ENCODE measurements at places on chromosomes 12 and 14.

DNA sequence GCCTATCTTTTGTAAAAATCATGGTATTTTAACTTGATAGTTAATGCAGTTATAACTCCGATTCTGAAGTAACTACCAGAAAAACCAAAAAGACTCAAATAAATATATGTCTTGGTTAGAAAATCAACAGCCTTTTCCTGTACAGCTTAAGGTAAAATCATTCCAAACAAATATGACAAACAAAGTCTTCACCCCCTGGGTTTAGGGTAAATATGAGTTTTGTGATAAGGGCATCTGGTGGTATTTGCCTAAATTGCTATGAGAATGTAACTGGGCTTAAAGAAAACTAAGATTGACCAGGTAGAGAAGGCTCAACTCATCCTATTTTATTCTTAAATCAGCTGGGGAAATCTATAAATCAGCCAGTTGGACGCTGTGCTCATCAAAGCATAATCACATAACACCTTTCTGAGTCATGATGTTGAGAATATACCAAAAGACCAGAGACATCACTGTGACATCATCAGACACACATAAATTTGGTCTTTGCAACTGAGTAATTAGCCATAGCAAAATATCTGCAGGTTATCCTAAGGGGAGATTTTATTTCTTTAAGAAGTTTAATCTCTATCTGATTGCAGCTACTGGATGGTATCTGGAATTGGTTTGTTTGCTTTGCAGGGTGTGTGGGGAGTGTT is 133.9 kb downstream of the STXBP6 start:
- no peak for DNase-seq

DNA sequence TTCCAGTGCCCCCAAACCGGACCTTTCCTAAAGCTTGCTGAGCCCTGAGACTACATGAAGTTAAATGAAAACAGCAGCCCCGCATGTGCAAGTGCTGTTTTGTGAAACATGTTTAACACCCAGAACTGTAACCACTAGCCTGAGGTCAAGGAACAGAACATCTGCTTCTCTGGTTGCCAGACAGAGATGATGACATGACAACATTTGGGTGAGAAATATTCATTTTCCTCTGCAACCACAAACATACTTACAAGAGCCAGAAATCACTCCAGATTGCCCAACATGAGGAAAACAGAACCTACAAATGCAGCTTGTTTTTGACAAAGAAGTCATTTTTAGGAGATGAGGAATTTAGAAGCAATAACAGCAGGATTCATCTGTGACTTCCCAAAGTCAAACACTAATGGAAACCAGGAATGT is 110.4 kb downstream of the BCAT1 start:
- DNase-seq = no peak

GRCh38 chr12:44403185-44403584 is 472.9 kb downstream of the NELL2 start:
- DNase-seq = no peak

DNA sequence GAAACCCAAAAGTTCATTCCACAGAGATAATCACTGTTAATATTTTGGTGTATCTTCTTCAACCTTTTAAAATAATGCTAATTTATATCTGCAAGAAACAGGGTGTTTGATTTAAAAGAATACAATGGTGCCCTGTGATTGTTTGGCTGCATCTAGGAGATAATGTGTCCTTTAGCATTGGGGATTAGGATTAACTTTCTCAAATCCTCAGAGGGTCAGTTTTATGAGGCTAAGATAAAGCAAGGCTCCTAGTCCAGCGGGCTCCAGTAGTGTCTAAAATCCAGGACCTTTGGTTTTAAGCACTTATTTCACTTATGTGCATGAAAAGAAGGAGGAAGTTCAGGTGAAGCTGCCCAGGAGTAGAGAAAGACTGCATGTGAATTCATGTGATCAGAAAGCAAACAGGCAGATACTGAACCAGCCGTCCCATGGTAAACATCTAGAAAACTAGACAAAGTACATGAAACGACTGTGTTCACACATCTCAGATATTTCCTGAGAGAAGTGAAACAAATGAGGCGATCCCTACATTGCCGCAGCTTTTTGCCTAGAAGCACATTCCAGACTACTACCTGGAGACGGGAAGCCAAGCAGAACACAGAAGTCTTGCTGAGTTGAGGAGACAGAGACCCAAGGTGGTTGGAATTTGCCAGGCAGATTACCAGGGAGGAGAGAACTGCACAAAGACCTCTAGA is 129.1 kb upstream of the MAX start:
- no peak for DNase-seq

DNA sequence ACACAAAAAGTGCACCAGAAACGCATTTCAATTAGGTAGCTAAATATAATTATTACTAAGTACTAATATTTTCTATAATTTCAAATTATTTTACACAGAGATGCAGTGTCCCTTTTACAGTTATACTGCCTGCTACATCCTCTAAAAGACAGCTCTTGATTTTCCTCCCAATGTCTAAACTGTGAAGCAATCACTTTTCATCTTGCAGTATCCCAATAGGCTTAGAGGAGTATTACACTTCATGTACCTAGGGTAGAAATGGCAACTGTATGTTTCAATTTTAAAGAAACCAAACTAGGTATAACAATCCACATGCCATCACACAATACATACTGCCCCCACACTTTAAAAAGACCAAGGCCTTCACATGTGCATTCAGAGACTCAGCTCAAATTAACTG is 7.3 kb downstream of the RSRC2 start:
- no peak for DNase-seq

GRCh38 chr14:37658156-37658555 is 62.7 kb downstream of the TTC6 start:
- DNase-seq = no peak

DNA sequence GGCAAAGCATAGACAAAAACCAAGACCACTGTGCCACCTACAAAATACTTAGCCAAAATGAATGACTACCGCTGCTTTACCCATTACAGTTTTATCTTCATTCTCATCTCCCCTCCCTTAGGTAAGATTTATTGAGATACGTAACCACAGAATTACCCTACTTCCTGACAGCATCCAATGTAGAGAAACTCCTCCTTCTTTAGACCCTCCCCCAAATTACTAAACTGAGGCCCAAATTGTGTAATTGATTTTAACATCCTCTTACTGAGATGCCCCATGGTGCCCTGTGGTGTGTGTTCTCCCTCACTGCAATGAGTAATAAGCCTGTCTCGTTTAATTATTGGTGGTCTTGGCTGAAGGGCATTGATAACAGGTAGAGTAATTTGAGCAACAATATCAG is 19.1 kb downstream of the VRK1 start:
- no peak for DNase-seq

GRCh38 chr14:103472939-103473338 is 49.7 kb downstream of the CKB start:
- DNase-seq = no peak

DNA sequence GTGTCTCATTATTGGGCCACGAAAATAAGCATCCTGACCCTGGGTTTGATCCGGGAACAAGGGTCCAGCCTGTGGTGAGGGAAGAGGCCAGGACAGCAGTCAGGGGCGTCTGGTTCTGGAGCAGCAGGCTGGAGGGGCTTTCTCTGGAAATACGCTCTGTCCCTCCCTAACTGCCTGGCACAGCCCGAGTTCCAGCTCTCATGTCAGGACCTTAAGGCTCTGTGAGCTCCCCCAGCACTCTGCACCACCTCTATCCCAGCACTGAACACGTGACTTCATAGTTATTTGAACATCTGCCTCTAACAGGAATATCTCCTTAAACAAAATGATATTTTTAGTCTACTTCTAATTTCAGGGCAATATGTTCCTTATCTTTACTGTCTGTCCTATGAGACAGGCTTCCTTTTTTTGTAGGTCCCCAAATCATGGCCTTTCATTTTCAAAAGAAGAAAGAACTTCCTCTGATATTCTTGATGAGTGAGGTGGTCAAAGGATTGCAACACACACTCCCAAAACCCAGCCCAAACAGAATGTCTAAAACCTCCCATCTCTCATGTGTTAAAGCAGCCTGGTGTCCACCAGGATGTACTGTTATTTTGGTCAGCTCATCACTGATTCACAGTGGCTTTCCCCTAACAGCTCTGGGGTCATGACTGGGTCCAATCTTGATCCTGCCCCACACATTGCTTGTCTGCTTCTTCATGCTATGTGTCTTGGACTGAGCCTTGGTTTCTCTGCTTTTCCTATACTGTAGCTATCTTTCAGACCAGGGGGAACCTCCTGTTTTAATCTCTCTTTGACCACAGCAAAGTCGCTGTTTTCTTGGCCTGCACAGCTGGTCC is 9.7 kb downstream of the AQP6 start:
- no peak for DNase-seq

GRCh38 chr12:130537051-130537450 is 179.0 kb downstream of the RIMBP2 start:
- DNase-seq = no peak

- no peak for DNase-seq
These were observed 210.6 kb downstream of the PHLDA1 start for GRCh38 chr12:75820848-75821578.

DNA sequence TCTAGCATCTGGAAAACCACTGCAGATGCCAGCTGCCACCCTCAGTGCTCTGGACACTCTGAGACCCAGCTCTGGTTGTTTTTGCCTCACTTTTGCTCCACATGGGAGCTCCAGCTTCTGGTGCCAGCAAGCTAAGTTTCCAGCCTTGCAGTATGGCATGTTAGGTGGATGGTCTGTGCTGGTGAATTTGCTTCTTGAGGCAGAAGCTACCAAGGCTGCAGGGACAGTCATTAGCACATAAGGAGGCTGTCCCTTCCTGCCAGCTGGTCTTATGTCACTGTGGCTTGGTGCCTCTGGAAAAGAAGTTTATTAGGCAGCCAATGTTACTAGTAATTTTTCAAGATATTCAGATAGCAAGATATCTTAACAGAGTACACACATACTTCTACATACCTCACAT is 64.2 kb upstream of the CSRP2 start:
- no peak for DNase-seq

GRCh38 chr12:124884587-124885438 is 21.1 kb upstream of the SCARB1 start:
- no peak for DNase-seq

DNA sequence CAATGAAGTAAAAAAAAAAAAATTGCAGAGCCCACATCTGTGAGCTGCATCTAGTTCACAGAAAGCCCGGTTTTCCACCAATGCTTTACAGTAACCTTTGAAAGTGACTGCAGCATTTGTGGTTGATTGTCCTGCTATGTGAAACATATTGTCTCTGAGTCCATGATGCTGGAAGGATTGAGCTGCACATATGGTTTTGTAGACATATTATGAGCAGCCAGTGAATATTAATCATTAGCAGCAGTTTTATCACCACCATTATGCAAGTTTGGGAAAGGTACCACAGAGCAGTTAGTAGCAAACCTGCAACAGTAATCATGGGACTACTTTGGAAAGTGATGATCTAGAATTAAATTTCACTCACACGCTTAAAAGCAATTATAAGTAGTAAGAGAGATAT is 151.5 kb upstream of the PRICKLE1 start:
- no peak for DNase-seq

DNA sequence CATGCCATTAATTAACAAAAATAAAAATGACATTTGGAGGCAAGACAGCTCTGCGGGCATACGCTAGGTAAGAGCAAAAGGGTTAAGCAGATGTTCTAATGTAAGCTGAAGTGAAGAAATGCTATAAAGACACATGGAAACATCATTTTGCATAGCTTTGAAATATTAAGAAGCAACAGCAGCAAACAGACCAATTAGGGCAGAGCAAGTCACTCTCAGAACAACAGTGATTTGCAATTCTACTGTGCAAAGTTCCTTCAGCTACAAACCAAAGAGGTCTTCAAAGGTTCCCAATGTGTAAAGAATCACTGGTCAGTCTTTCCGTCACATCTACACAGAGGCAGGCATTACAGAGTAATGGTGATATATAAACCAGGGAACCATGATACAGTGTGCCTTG is 68.2 kb downstream of the PAPLN start:
- DNase-seq = no peak

GRCh38 chr12:117085318-117085947 is 13.8 kb downstream of the TESC start:
- DNase-seq = no peak

GRCh38 chr12:29519585-29520182 is 22.2 kb upstream of the OVCH1 start:
- DNase-seq = no peak

- no peak for DNase-seq
These were observed 10.4 kb downstream of the APPL2 start for GRCh38 chr12:105225505-105226015.

DNA sequence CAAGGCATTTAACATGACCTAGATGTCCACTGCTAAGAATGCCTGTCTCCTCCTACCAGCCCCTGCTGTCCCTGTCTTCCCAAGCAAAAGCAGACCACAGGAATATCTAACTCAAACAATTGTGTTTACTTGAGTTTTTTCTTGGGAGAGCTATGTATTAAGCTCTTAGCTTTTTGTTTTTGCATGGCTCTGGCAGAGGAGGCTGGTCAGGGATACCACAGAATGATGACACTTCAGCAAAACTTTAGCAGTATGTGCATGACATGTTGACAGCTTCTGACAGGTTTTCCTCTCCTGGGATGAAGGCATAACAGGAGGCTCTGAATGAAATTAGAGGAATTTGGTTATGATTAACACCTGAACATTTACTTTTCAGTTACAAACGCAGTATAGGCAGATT is 6.9 kb downstream of the TMBIM6 start:
- no peak for DNase-seq

- no peak for DNase-seq
These were observed 25.1 kb upstream of the UBC start for GRCh38 chr12:124939421-124940142.

DNA sequence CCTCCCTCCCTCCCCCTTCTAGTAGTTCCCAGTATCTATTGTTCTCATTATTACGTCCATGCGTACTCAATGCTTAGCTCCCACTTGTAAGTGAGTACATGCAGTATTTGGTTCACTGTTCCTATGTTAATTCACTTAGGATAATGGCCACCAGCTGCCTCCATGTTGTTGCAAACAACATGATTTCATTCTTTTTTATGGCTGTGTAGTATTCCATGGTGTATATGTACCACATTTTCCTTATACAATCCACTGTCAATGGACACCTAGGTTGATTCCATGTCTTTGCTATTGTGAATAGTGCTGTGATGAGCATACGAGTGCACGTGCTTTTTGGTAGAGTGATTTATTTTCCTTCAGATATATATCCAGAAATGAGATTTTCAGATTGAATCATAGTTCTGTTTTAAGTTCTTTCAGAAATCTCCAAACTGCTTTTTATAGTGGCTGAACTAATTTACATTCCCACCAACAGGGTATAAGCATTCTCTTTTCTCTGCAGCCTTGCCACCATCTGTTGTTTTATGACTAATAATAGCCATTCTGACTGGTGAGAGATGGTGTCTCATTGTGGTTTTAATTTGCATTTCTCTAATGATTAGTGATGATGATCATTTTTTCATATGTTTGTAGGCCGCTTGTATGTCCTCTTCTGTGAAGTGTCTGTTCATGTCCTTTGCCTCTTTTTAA is 17.9 kb upstream of the CLEC7A start:
- DNase-seq = no peak

- DNase-seq = no peak
These were observed 815 bp downstream of the DEGS2 start for GRCh38 chr14:100158566-100159093.

- DNase-seq = no peak
These were observed 7.0 kb downstream of the NKX2-1 start for GRCh38 chr14:36513012-36513420.

All from C1 segment of cervical spinal cord (tissue), 14 donors.